ENCODE measurements at places on chromosomes 12 and 14.

DNA sequence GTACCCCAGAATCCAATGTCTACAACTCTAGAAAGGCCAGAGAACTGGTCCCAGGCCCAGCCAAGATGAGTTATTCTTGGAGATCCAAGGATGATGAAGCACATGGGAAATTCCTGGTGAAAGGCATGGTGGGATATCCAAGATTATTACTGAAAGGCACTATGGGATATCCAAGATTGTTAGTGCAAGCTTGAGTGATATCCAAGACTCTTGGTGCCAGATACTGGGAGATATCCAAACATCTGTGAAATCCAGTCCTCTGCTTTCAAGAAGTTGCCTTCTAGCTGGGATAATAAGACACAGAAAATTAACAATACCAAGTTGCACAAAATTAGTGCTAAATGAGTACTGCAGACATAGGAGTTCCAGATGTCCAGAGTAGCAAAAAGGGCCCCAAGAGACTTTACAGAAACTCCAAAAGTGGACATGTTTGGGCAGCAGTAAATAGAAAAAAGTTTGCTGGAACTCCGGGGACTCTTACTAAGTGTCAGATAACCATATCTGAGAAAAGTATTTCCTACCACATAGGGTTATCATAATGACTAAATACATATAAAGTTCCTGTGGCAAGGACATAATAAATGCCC, 34.6 kb downstream of the PHLDA1 start:
- DNase-seq, result no peak

- no peak for DNase-seq
Measured at GRCh38 chr14:91837076-91837475, 30.3 kb downstream of the TC2N start.

DNA sequence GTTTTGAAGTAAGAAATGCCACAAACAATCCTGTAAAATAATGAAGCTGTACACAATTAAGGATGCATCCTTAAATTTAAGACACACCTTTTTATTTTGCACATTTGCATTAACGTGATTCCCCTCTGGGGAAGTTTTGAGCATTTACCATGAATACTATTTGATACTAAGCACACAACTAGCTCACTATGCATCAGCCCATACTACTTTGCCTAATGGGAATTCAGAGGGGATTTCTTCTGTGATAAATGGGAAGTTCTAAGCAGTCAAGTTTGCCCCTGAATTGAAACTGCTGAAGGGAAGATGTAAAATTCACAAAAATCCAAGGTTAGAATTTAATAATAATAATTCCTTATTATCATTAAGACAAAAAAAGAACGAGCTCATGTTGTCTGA, 27.4 kb downstream of the SINHCAF start:
- DNase-seq, result no peak

DNA sequence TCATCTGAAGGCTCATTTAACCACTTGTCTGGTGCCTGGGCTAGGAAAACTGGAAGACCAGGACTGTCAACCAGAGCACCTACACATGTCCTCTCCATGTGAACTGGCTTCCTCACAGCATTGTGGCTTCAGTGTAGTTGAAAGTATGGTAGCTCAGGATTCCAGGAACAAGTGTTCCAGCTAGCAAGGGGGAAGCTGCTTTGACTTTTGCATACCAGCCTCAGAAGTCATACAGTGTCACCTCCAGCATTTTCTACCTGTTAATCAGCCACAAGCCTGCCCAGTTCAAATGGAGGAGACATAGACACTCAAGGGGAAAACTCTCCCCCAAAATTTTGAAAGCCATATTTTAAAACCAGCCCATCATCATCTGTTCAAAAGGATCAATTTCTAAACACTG, 212.8 kb upstream of the CAND1 start:
- DNase-seq, result no peak

DNA sequence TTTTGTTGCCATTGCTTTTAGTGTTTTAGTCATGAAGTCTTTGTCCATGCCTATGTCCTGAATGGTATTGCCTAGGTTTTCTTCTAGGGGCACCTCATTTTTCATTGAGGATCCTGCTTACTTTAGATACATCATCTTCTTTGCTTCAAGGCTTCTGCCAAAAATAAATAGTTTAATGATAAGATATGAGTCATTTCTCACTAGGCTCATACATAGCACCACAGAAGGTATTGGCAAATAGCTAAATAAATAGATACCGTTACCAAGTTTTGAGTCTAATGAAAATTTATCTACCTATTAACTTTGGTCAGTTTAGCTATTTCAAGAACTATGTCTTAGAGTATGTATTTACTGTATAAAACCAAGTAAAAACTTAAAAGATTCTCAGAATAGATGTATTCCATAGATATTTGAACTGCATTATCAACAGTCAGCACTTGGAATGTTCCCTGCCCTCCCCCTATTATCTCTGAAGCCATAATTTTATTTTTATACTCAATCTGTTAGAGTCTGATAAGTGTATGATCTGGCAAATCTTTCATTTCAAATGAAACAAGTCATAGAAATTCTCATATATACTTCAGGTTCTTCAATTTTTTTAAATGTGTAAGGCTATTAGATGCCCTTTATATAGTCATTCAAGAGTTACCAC, 310.2 kb downstream of the CCDC91 start:
- DNase-seq, result no peak

- DNase-seq, result no peak
Measured at GRCh38 chr12:22101749-22102243, 55.8 kb downstream of the CMAS start.

- DNase-seq, result no peak
Measured at GRCh38 chr12:45518291-45519235, 210.9 kb upstream of the ARID2 start.

DNA sequence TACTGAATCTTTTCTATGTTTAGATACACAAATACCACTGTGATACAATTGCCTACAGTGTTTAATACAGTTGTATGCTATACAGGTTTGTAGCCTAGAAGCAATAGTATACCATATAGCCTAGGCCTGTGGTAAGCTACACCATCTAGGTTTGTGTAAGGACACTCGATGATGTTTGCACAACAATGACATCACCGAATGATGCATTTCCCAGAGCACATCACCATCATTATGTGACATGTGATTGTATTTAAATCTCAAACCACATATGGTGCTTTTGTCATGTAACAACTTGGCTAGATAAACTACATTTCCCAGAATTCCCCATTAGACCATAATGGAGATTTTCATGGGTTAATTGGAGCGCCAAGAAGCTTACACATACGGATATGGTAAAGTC, 128.4 kb upstream of the CPNE8 start:
- DNase-seq, result no peak

GRCh38 chr12:15856097-15856982, 25.8 kb upstream of the STRAP start:
- peak; percentile 8 for DNase-seq

GRCh38 chr12:99505805-99506204, 141.7 kb upstream of the GARIN6 start:
- no peak for DNase-seq

DNA sequence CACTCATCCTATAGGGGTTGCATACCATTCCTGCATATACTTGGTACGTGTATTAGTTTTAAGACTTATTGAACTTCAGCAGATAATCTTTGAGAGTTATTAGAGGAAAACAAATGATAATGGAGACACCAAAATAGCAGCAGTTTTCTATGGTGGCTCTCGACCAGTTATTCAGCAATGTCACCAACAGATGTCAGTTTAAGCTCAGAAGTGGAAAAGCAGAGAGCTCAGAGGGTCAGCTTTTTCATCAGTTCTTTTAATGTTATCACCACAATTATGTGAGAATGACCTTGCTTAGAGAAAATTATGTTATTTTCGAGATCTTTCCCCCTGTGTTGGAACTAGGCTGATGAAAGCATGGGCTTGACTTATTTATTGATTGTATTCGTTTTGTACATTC, 32.0 kb downstream of the PTPN11 start:
- peak; percentile 9 for DNase-seq

DNA sequence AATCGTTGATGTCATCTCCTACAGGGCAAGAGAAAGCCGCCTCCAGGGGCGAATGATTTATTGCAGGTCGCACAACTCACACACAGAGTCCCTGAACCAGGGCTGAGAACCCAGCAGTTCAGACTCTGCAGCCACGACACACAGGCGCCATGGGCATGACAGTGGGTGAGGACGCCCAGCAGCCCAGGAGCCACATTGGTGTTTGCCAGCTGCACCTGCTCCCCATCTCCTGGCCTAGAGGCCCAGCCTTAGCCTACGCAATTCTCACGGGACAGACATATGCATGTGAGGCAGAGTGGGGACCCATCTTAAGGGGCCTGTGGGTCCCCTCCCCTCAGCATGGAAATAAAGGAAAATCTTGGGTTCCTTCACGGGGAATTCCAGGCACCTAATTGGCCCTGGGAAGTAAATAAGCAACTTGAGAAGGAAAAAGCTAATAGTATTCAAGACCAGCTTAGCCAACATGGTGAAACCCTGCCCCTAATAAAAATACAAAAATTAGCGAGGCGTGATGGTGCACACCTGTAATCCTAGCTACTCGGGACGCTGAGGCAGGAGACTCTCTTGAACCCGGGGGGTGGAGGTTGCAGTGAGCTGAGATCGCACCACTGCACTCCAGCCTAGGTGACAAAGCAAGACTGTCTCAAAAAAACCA, 69.3 kb downstream of the RIMBP2 start:
- no peak for DNase-seq

DNA sequence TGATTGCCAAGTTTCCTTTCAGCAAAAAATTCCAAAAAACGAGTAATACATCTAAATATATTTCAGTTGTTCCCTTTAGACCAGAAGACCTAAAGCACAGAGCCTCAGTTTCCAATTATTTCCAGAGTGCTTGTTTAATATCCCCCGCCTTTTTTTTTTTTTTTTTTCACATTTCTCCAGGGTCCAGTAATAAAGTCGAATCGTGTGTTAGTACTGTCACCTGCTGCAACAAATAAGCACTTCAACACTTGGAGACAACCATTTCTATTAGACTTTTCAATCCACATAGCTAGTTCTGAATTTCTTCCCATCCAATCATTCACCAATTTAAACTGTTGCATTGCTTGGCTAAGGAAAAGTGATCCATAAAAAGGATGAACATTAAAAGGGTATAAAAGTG, 13.6 kb downstream of the PDE6H start:
- no peak for DNase-seq

GRCh38 chr14:42806909-42807315, 1200.2 kb downstream of the LRFN5 start:
- no peak for DNase-seq

GRCh38 chr14:104515059-104515810, 64.3 kb upstream of the C14orf180 start:
- DNase-seq, result no peak

DNA sequence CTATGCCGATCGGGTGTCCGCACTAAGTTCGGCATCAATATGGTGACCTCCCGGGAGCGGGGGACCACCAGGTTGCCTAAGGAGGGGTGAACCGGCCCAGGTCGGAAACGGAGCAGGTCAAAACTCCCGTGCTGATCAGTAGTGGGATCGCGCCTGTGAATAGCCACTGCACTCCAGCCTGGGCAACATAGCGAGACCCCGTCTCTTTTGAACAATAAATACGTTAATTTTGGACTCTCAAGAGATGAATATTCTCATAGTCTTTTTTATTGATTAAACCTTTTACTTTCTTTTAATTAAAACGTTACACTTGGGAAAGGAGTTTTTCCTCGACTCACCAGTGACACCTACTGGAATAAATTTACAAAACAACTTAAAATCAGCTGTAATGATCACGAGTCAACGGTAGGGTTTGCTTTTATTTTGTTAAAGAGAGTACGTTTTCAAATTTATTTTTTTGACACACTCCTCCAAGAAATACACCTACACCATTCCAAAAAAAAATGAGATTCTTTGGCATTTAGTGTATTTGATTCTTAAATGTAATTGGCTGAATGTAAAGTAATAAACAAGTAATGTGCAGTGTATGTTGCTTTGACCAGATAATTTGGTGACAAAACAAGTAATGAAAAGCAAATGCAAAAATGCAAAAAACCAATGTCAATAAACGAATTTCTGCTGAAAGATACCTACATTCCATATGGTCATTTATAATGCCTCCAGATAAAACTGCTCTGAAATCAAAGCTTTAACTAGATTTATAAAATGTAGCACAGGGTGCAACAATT, 687 bp upstream of the RPS29 start:
- DNase-seq, result peak; percentile 57

GRCh38 chr12:90589956-90590355, 365.0 kb downstream of the CCER1 start:
- DNase-seq, result no peak
